K562 (cell line): ENCODE measurements at places on chromosomes 6 and 20. TPM values are rescaled to one million over a fixed set of nuclear protein-coding genes. Genes with fewer than 3 reads are reported as not detected.

The TRMT6 gene
- 12.8 and 14.4 TPM in 2 replicates for total RNA-seq

The UFL1 gene
- total RNA-seq: 15.8 and 16.2 TPM in 2 replicates

The MLN gene
- not detected in 2 replicates for total RNA-seq

The FNDC1 gene
- not detected in 2 replicates for total RNA-seq

- no peak for DNase-seq
Measured at GRCh38 chr6:44564906-44565524, 177.5 kb downstream of the CDC5L start.

DNA sequence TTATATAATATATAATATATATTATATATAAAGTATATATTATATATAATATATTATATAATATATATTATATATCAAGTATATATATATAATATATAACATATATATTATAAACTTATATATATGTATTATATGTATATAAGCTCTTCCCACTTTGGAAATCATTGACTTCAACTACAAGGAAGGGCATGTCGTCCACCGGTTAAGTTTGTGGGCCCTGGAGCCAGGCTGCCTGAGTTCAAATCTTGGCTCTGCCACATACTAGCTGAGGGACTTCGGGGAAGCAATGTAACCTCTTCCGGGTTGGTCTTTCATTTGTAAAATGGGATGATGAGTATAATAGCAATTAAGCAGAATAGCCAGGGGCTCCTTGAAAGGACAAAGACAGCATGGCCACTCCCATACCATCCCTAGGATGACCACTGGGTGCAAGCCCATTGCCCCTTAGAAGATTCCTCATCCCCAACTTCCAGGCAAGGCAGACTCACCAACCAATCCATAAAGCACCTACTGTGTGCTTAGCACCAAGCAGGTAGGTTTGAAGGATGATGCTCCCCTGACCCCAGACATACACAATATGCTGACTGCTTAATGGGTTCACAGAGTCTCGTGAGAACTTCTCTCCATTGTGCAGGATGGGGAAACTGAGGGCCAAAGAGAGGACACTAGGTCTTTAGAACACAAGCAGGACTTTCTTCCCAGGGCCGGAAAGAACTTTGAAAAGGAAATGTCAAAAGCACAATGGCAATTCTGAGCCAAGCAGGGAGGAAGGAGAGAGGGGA is 163.2 kb downstream of the MRPL14 start:
- DNase-seq: no peak

DNA sequence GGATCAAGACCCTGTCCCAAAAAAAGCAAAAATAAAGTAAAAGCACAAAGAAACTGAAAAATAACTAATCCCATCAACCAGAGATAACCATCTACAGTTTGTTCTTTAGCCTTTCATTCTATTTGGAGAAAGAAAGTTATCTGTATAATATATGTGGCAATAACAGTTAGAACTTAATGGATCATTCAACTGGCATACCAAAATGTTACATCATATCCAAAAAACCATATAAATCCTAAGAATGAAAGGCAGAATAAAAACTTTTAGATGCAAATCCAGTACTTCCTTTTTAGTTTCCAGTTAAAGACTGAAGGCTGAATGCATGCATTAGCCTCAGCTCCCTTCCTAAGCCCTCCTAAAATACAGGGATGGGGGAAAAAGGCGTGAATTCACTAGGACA is 25.2 kb downstream of the ILRUN start:
- no peak for DNase-seq

DNA sequence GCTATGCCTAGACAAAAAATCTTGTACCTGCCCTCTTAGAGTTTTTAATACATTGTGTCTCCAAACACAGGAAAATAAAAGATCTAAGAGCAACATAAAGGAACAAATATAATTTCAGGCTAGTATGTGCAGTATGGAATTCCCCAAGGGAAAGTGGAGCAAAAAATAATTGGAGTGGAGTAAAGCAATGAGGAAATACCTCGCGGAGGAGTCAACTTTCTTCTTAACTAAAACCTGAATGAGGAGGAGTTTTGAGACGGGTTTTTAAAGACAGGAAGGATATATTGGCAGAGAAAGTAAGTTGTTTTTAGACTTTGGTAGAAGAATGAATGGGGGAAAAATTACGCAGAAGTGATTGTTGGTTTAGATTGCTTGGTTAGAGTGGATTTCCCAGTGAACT is 14.0 kb downstream of the HIVEP1 start:
- no peak for DNase-seq

DNA sequence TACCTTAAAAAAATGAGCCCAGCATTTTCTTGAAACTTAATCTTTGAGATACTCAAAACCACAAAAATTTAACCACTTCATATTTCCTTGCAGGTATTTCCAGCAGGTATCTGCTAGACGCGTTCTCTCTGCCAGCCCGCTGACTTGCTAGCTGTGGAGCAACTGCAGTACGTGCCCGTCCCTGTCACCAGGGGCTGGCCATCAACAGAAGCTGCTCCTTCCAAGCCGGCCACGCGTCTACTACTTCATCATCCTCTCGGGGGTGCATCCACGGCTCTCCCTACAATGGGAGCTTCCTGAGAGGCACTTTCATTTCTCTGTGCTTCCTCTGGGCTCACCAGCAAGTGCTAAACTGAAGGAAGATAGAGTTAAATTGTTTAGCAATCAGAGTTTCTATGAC is 132.4 kb downstream of the DTNBP1 start:
- no peak for DNase-seq

- no peak for DNase-seq
Measured at GRCh38 chr6:111984516-111985201, 69.2 kb upstream of the CCN6 start.

- no peak for DNase-seq
Measured at GRCh38 chr6:132498638-132499037, 14.3 kb downstream of the STX7 start.

GRCh38 chr6:125868678-125869395 is 78.1 kb downstream of the NCOA7 start:
- no peak for DNase-seq
